ENCODE measurements at places on chromosomes 5 and 9.

DNA sequence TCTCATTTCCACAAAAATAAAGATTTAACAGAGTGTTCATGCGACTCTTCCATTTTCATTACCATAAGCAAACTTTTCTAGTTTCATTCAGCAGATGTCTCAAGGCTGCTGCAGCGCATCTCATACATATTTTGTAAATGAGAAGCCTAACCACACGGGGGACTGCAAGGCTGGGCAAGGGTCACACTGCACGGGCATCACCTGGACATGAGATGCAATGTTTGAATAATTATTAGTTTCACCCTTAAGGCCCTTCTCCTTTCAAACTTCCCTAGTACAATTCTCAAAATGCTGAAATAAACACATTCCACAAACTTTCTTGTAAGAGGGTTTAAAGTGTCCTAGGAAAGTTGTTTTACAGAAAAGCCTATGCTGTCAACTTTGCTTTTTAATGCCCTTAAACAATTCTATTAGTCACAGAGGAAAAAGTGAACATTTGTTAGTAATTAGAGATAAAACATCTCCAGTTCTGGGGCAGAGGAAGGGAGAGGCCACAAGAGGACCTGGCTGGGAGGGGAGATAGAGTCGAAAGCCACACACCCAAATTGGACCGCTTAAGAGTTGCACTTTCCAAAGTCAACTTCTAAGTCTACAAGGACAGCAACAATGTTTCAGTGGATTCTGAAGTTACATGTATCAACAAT, 1.3 kb downstream of the DENND1A start:
- no peak for DNase-seq

DNA sequence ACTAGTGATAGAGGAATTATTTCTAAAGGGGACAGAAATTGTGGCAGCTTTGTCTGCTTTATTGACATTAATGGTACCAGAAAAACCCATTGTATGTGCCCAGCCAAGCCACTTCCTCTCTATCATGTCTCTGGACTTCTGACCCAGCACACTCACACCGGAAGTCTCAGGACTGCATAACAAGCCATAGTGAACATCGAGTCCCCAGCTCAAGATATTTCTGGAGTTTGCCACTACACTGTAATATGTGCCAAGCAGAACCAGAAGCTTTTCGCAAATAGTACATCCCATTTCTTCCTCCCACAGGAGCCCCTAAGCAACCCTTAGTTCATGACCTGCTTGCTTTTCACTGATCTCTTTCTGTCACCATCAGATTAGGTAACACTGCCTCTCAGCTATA, 187.4 kb upstream of the GHR start:
- no peak for DNase-seq

- no peak for DNase-seq
Measured at GRCh38 chr9:5292141-5292540, 12.4 kb downstream of the RLN2 start.

- DNase-seq = no peak
Measured at GRCh38 chr9:122251351-122251750, 13.3 kb downstream of the RBM18 start.

DNA sequence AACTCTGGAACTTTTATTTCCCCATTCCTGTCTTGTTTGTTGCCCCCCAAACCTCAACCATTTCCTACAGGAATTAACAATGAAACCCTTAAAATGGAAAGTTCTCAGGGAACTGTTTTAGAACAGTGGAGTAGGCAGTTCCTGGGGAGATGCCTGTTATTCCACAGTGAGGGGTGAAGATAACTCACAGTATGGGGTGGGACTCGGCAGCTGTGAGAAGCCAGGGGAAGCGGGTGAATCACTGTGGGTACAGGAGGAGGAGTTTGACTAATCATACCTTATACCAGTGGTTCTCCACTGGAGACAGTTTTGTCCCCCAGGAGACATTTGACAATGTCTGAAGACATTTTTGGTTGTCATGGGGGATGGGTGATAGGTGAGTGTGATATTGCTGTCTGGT, 36.9 kb upstream of the GLRA1 start:
- no peak for DNase-seq

Measured in NCI-H1048 (cell line).